ENCODE measurements at places on chromosomes 13 and 19.

DNA sequence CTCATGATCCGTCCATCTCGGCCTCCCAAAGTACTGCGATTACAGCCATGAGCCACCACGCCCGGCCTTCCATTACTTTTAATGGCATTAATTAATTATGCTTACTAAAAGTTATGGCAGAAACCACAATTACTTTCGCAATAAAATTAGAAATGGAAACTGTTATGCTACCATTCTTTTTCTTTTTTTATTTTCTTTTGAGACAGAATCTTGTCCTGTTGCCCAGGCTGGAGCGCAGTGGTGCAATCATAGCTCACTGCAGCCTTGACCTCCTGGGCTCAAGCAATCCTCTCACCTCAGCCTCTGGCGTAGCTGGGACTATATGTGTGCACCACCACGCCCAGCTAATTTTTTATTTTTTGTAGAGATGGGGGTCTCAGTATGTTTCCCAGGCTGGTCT, 4.6 kb upstream of the BST2 start:
- DNase-seq = no peak

DNA sequence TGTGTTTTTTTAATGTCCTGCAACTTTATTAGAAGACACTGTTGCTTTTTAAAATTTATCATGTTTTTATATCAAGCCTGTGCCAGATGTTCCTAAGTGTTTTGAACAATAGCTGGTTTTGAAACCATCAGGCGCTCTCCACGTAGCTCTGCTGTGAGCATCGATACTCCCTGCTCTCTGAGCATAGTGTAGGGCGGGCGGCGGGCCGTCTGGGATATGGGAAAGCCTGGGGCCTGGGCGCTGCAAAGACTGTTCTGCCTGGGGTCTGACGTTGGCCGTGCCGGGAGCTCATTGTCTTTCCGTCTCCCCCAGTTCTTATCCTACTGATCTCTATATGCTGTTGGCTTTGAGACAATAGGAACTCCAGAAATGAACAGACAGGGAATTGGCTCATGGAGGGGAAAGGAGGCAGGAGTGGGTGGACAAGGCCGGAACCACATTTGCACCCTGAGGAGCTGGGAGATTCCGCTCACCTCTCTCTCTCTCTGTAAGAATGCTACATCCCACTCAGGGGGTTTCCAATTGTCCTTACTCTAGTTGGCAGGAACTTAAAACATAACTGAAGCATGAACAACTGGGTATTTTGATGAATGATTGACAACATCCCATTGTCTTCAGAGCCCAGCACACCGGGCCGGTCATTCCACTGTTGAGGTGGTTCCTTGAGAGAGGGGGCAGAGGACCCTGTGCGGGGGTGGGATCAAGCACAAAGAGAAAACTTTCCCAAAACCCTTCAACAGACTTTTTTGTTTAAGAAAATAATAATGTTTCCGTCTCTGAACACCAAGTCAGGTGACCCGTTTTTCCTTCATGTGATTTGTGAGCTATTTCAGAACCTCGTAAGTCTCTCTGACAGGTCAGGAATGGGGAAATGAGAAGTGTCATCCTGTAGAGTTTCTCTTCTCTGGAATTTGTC, 64.7 kb downstream of the COL4A2 start:
- no peak for DNase-seq

DNA sequence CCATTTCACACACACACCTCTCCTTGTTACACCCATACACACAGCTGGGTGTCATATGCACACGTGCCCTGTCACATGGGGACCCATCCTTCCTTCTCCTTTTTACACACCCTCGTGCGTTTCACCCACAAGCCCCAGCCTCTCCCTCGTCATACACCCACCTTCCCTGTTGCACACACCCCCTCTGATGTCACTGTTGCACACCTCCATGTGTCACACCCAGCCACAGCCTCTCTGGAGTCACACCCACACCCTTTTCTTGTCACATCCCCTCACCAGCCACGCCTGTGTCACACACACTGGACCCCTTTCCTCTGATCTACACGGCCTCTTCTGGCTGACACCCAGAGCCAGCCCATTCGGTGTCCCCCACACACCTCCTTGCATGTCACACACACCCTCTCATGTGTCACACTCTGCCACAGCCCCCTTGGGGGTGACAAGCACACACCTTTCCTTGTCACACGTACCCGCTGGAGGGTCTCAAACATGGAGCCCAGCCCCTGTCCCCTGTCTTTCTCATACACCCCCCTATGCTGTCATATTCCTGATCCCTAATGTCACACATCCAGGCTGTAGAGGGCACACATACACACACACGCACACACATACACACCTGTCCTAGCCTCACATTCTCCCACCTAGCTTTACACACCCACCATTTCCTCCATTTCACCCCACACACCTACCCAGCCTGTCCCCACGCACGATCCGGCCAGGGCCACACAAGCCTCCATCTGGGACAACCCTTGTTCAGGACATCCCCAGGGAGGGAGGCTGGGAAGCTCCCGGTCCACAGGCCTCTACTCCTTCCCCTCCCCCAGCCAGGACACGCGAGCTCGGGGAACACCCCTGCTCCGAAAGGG, 1.4 kb downstream of the NOVA2 start:
- no peak for DNase-seq

- DNase-seq = no peak
Measured at GRCh38 chr13:68428292-68428691, 1198.2 kb upstream of the PCDH9 start.

DNA sequence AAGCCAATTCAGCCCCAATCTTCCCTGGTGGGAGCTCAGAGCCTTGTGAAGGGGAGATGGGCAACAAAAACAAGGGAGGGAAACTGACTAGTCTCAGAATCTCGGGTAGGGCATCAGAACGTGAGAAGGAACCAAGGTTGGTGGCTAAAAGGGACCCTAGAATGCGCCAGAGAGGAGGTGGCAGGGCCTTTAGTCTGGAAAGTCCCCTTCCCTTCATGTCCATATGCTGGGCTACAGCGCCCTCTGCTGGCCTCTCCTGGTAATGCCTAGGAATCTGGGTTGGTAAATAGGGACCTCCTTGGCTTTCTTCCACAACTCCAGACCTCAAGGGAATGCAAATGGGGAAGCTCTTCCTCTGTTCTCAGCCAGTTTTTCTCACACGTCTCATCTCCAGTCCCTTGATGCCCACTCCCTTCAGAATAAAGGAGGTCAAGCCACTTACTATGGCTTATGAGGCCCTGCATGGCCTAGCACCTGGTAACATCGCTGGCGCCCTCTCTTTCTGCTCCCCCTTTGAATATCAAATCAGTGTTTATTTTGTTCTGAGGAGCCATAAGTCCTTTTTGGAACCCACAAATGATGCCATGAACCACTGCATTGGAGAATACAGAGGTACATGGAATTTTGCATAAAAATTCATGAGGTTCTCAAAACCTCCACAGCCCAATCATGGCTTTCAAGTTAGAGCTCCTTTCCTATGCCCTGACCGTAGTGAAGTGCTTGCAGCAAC, 1.4 kb upstream of the CCDC97 start:
- peak; percentile 68 for DNase-seq

DNA sequence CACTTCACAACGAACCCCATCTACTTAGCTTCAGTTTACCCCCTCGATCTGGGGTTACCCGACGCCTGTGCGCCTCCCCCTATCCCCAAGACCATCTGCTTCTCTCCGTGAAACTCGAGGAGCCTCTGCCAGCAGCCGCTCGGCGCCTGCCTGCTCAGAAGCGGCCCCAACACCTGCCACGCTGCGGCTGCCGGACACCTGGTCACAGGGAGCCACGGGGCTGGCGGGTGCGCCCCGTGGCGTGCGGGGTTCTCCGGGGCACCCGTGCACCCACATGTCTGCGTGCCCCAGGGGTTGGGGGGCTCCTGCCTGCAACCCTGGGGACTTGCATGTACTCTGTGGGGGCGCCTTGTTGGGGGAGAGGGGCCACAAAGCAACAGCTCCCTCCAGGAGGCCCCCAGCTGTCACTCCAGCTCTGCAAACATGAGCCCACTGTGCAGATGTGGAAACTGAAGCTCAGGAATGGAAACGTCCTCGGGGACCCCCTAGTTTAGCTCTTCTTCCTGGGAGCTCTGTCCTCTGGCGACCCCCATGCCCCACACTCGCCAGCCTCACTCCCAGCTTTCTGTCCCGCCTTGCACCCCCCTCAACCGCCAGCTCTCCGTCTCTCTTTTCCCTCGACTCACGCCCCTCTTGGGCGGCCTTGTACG, 7.0 kb upstream of the SEMA6B start:
- no peak for DNase-seq

GRCh38 chr19:311813-312261, 20.6 kb upstream of the PLPP2 start:
- no peak for DNase-seq

DNA sequence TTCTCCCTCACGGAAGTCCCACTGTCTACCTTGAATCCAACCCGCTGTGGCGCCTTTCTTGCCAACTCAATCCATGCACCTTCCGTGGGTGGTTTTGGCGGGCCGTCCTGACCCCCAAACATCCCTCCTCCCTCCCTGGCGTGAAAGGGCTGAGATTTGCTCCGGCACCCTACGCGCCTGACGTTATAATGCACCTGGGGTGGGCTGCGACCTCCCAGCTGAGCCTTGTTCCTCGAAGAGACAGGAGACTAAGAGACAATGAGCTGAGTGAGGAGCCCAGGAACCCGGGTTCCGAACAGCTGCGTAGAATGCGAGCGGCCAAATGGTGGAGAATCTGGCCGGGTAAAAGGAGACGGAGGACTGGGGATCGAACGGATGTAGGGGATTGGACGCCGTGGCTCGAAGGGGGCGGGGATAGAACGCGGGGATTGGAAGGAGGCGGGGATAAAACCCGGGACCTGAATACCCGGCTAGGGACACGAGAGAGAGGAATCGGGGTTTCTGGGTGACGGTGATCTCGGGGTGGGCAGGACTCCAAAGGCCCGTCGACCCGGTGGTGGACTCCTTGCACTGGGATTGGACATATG, at the start of gene CPT1C:
CPT1C (plus strand) TSS at position 461 of the 587 bp plus-strand sequence. CDS start 1,137 bp downstream, outside the sequence.
- DNase-seq = peak; percentile 53

- no peak for DNase-seq
Measured at GRCh38 chr13:105956921-105957320, 578.5 kb downstream of the EFNB2 start.

DNA sequence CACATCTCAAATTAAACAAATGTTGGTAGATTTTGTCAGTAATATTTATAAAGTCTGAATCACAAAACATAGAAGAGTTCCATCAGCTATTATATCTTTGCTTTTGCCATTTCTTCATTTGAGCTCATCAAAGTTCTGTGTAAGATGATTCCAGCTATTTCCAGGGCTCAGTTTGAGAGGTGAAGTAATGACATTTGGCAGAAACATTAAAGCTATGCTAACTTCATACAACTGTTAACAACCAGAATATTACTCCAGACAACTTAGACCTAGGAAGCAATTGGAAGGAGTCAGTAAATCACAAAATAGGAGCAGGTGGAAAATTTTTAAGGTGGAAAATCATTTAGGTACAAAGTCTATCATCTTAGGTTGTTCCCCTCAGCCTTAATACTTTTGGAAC, 76.2 kb upstream of the CSNK1A1L start:
- DNase-seq = no peak

- DNase-seq = peak; percentile 53
Measured at GRCh38 chr19:10748927-10749434, 31.1 kb downstream of the DNM2 start.

- DNase-seq = no peak
Measured at GRCh38 chr13:51981355-51981754, 29.9 kb downstream of the ATP7B start.

- no peak for DNase-seq
Measured at GRCh38 chr19:5139583-5140325, 170.8 kb downstream of the KDM4B start.

- no peak for DNase-seq
Measured at GRCh38 chr19:16227837-16228636, 30.3 kb downstream of the AP1M1 start.

DNA sequence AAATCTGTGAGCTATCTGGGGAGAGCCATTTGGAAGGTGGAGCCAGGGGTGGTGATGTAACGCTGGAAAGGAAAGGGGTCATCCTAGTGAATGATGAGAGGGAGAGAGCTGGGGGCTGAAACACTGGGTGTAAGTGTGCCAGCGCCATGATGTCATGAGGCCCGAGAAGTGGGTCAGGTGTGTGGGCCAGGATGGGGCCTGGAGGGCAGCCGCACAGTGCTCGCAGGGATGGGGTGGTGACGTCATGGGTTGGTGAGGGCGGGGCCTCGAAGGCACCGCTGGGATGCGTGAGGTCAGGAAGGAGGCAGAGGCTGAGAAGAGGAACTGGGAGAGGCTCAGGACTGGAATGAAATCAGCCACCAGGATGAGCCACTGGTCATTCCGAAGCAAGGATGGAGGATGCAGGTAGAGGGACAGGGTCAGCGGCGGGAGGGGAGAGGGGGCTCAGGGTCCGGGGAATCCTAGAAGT, 4.4 kb downstream of the CCDC61 start:
- DNase-seq = no peak

GRCh38 chr19:4984438-4984990, 15.6 kb downstream of the KDM4B start:
- no peak for DNase-seq

DNA sequence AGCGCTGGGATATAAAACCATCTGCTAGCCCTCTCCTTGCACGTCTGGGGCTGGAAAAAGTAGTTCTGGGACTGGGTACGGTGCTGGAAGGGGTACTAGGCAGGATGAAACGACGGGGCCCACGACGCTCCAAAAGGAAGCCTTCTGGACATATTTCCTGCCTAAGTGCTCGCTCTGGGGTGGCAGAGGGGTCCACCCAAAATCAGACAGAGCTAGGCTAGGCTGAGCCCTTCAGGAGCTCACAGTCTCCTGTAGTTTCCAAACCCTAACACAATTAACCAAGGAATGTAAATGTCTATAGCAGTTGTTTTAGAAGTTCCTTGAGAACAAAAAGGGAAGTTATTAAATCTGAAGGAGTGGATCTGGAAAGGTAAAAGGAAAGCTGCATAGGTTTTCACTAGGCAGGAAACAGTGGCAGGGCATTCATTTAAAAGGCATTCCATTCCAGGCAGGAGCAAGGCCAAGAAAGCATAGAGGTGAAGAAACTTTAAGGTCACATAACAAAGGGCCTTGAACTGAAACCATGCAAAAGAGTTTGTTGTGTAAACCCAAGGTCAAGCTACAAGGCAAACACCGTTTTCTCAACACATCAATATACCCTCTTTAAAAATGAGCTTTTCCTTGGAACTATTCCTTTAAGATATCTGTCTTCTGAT, 634 bp upstream of the DIAPH3 start:
- DNase-seq = no peak

- no peak for DNase-seq
Measured at GRCh38 chr13:62625214-62625881, 1209.7 kb upstream of the PCDH20 start.

- DNase-seq = no peak
Measured at GRCh38 chr19:19662344-19662743, 1.1 kb downstream of the ATP13A1 start.

- no peak for DNase-seq
Measured at GRCh38 chr13:93234459-93234858, 7.9 kb downstream of the GPC6 start.

- no peak for DNase-seq
Measured at GRCh38 chr13:111459803-111460547, 139.5 kb downstream of the TEX29 start.

Data from foreskin keratinocyte (primary cell).